ENCODE measurements at places on chromosomes 12 and 14.

GRCh38 chr14:64788706-64789105 lies 84.5 kb downstream of the PLEKHG3 start:
- no peak for DNase-seq

DNA sequence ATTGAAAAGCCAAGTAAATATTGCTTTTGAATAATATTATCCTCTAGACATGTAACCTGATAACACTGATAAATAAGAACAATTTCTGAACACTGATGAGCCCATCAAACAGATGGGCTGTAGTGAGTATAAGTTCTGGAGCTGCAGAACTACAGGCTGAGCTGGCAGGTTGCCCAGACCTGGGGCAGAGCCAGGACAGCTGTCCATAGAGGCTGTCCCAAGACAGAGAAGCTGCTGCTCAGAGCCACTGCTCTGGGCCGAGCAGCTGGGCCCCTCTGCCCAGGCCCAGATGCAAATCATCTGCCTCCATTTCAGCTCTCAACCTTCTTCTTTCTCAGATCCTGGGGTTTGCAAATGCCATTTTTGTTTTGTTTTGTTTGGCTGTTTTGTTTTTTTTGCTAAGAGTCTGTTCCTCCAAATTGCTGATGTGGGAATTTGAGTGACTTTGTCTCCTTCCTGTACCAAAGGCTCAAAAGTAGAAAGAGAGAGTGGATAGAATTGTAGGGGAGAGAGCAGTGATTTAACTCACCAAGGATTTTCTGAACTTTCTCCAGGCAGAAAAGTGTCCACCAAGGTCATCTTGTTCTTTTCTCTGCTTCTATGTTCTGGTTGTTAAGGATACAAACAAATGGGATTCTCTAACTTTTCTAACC lies 4.0 kb upstream of the TESPA1 start:
- no peak for DNase-seq

DNA sequence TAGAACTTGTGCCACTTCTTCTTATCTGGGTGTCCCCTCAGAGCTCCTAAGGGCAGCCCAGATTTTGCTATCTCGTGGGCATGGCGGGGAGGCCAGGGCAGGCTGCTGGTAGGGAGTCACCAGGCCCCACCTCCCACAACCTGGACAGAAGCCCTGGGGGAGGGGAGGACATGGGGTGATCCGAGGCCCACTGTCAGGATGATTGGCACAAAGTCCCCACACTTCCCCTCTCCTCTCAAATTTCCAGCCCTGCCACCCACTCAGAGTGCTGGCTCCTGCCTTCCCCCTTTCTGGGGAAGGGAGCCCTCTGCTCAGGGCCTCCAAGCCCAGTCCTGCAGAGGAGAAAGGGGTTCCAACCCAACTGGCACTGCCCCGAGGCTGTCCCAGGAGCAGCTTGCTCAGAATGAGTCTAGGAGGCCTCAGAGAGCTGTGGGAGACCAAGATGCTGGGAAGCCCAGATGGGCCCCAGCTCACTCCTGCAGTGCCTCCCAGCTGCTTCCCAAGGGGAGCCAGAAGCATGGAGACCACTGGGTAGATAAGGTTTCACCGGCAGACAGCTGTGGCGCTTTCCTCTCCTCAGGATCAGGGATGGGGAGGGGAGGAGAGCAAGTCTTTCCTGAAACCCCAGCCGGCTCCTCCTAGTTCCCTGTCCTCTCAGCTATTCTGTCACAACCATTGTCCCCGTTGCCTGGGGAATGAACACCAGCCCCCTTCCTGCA lies 82.8 kb downstream of the B4GALNT3 start:
- no peak for DNase-seq

DNA sequence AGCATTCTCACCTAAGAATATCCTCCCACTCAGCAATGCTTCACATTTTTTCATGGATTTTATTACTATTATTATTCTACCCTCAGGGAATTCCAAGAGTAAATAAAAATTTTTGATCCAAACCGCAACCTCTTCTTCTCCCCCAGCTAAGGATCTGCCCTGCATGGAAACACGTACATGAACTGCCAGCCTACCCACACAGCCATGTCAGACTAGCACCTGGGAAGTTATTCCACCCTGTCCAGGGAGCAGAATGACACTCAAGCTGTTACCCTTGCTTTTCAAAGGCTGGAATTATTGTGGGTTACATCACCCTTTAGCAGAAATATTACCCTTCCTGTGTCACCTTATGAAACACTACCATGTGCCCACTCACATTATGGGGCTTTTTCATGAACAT lies 227.3 kb upstream of the USP15 start:
- DNase-seq, result no peak

GRCh38 chr12:95599880-95600279 lies 48.6 kb upstream of the USP44 start:
- no peak for DNase-seq

DNA sequence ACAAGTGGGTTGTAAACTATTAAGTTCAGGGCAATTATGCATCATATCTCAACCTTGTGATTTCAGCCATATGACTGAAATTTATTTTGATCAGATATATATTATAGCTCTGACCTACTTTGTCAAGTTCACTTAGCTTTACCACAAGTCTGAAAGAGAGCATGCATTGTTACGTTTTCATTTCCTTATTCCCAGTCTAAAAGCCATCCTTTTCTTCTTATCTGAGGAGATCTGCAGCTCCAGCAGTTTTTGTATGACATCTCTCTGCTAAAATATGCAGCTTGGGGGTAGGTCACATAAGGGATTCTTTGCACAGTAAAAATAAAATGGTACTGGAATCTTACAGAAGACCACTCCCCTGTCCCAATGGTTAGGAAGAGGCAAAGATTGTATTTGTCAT lies 1682.8 kb upstream of the FLRT2 start:
- DNase-seq, result no peak

DNA sequence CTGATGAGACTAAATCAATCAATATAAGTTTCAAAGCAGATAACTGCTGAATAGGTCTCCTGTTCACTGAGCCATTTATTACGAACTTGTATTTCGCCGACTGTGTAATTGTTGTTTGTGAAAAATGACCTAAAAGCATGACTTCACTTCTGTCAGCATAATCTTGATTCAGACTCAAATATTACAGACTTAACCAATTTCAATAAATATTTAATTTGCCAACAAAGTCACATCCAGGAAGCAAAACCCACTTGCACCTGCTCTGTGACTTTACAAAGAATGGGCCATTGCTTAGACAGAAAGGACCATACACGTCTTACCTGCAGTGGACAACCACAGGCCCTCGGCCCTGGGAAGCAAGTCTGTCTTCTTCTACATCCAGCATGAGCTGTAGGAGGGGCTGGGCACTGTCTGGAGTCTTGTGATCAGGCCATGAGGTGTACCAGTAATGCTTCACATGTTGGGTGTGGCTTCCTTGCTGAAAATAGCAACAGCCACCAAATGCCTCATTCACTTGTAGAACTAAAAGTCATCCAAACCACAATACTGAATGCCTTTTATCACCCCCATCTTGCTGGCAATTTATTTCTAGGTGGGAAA lies 23.5 kb upstream of the PTPRB start:
- no peak for DNase-seq

DNA sequence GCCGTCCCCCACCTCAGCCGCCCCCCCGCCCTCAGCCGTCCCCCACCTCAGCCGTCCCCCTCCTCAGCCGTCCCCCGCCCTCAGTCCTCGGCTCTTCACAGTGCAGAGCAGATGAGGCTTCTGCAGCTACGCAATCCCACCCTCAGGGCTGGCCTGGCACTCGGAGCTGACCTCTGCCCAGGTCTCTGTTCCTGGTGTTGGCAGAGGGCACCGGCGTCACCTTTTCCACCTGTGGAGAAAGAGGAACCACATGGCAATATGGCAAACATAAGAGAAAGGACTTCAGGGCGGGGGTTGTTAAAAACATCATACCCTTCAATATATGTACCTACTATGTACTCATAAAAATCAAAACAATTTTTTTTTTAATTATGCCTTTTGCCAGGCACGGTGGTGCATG lies 45.8 kb downstream of the MLXIP start:
- DNase-seq, result no peak
